ENCODE measurements at places on chromosomes 11 and 22.

DNA sequence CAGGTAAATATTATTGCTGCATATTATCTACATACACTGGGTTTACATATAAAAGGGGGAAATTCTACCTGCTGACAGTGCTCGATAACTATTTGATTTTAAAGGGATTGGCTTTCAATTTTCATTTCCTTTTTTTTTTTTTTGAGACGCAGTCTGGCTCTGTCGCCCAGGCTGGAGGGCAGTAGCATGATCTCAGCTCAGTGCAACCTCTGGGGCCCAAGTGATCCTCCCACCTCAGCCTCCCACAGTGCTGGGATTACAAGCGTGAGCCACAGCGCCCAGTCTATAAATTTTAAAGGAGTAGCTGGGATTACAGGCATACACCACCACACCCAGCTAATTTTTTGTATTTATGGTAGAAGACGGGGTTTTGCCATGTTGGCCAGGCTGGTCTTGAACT lies 3.2 kb upstream of the PCF11 start:
- DNase-seq, result no peak

- no peak for DNase-seq
Observed at GRCh38 chr11:79081471-79082031, 359.3 kb downstream of the TENM4 start.

DNA sequence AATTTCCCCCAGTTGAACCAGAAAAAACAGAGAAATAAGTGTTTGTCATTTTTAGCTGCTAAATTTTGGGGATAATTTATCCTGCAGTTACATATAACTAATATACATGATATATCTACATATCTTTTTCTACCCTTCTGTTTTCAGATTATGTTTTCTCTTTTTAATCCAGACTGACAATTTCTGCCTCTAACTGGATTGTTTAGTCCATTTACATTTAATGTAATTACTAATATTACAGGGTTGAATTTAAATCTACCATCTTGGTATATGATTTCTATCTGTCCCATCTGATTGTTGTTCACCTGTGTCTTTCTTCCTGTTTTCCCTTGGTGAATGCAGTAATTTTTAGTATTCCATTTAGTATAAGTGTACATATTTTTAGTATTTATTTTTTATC lies 5.7 kb downstream of the NNMT start:
- DNase-seq, result no peak

DNA sequence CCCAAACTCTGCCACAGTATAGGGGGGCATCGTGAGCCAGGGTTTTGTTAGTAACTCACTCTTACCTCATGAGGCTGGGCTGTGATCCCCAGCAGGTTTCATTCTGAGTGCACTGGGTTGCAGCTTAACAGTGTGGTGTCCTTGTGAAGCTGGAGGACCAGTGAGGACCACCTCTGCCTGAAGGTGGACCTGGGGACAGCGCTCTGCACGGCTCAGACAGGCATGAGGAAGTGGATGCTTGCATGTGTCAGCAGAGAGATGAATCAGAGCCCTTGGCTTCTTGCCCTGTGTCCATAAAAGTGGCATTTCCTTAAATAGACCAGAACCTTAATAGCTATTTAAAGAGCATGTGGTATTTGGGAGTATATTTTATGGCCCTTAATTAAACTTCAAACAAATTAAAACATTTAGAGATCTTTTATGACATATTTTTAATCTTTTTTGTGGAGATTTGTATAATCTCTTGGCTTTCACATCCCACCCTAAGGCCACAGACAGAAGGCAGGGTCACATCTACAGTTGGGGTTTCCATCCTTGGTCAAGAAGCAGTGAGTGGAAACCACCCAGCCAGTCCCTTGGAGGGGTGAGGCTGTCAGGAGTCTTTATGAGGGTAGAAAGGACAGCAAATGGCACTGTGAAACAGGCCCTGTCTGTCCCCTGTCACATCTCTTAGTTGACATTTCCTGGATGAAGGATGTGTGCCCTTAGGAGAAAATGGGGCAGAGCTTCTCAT lies 24.8 kb upstream of the ADORA2A start:
- DNase-seq, result peak; percentile 54

GRCh38 chr11:2197771-2198520 lies 26.3 kb upstream of the TH start:
- DNase-seq, result no peak

GRCh38 chr22:22593964-22594656 lies 35.0 kb upstream of the PRAME start:
- DNase-seq, result peak; percentile 81

DNA sequence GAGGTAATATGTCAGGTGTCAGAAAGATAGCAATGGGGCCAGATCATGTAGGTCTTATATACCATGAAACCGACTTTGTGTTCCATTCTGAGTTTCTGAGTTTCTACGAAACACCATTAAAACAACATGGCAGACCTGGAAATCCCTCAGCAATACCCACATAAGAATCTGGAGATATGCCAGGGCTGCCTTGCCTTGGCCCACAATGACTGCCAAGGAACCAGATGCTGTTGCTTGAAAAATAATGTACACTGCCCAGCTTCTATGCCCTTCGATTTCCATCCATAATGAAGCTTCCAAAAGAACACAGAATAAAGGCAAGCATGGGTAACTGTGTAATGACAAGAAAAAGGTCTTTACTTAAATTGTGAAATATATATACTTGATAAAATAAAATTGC lies 277.4 kb downstream of the SOX6 start:
- DNase-seq, result no peak

GRCh38 chr22:49328118-49328475 lies 499.6 kb downstream of the BRD1 start:
- DNase-seq, result peak; percentile 52

- no peak for DNase-seq
Observed at GRCh38 chr22:17132112-17132511, 11.0 kb upstream of the TMEM121B start.

DNA sequence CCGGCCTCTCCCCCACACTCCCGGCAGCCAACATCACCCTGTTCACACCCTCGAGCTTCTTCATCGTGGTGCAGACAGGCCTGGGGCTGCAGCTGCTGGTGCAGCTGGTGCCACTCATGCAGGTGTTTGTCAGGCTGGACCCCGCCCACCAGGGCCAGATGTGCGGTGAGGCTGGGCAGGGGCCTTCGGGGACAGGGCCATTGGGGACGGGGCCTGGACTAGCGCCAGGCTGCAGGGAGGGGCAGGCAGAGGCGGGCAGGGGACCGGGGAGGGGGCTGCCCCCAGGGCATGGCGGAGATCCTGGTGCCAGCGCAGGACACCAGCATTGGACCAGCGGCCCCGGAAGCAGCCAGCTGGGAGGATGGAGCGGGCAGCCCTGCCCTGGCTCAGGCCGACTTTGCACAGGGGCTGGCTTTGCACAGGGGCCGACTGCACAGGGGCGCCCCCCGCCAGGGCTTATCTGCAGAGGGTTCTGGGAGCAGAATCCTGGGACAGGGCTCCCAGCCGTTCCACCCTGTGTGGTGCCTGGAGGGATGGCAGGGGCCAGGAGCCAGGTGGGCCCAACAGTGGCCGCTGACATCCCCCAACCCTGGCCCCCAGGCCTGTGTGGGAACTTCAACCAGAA lies 8.6 kb downstream of the MUC5B start:
- peak; percentile 57 for DNase-seq

- peak; percentile 92 for DNase-seq
Observed at GRCh38 chr11:10293423-10294289, at the start of gene SBF2. Gene SBF2, minus strand, starts transcription at chr11:10294219. Its CDS starts 150 bp downstream, at chr11:10294069.

DNA sequence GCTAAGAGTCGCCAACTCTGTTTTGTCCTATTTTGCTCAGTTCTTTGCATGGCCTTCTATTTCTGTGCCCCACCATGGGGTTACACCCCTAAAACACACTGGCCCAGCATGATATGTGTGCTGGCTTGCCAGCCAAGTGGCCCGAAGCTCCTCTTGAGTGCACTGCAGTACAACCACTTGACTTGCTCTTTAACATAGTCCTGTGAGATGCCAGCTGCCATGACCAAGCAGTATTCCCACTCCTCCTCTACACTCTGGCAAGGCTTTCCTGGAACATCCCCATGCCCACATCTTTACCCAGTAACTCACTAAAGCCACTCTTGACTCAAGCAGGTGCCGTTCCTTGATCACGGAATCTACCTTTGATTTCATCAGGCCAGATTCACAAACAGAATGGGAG lies 102.9 kb upstream of the GAL start:
- DNase-seq, result no peak

- no peak for DNase-seq
Observed at GRCh38 chr11:101907815-101908214, 7.0 kb upstream of the CEP126 start.

GRCh38 chr11:101428918-101429317 lies 154.9 kb downstream of the TRPC6 start:
- DNase-seq, result no peak

DNA sequence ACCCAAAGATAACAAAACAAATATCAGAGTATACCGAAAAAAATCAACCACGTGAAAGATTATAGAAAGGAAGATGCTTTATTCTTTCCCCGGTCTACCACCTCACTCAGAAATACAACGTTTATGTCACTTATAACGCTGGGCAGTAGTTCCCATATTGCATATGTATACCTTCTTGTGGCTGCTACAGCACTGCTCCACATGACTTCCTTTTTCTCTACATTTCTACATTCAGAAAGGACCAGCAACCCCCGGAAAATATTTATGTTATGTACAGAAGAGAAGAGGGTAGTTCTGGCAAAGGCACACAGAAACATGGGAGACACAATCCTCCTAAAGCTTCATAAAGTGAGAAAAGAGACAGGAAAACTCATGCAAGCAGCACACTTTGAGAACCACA lies 56.8 kb downstream of the MTMR2 start:
- DNase-seq, result no peak

- DNase-seq, result no peak
Observed at GRCh38 chr22:20040327-20041200, 19.7 kb downstream of the TANGO2 start.

DNA sequence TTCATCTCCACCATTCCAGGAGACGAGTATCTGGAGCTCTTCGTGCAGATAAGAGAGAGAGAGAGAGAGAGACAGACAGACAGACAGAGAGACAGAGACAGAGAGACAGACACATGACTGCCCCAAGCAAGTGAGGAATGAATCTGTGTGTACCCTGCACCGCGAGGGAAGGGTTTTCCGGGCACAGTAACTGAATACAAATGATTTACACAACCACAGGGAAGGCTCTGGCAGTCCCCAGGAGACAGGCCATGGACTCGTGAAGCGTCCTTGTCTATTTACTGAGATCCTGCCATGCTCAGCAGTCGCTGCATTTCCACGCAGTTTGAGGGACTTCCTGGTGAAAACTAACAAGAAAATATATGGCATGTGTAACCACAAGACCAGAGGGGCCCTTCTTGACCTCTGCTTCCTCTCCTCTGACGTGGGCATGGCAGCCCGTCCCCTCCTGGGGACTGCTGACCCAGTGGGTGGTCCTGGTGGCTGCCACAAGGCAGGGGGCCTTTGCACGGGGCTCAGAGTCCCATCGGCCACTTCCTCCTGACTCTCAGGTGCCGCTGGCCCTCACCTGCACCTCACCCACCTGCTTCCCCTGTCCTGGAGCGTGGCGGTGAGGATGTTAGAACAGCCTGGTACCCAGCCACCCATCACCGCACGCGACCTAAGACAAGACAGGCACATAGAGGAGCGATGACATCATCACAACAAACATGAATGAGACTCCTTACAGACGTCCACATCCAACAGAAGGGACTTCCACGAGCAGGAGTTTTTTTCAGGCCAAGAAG lies 75.9 kb downstream of the PHF21B start:
- no peak for DNase-seq

DNA sequence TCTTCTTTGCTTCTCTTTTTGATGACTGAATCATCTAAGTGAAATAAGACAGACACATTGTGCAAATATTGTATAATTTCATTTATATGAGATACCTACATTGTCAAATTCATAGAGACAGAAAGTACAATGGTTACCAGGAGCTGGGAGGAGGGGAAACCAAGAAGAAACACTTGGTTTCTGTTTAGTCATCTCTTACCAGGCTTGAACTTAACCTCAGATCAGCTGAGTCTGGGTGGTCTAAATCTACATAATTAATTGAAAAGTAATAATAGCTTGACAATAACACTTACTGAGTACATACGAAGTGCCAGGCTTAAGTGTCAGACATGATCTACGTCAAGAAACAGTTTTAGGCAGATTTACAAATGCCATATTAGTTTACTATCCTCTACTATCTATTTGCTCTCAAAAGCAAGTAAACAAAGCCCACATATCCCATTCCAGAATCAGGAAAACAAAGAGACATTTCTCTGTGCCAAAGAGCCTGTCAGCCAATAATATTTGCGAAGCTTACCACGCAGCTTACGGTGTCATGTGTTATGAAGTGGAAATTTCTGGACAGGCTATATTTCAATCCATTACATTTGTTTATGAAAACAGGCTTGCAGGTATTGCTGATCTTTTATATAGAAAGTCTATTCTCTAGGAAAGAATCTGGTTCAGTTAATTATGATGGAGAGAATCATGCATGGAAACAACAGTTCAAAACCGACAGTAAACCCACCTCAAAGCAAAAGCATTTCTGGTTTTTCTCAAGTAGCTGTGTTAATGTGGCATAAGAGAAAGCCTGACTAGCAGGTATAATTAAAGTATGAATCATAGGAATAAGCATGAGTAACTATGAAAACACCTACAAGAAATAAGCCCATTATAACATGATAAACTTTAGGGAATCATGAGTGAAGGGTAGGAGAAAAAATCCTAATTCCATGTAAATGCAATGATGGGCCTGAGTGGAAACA lies 2.7 kb upstream of the ARHGAP42 start:
- DNase-seq, result no peak

GRCh38 chr22:29871684-29872083 lies 11.3 kb upstream of the MTMR3 start:
- no peak for DNase-seq

- no peak for DNase-seq
Observed at GRCh38 chr11:110473706-110474105, 44.0 kb downstream of the FDX1 start.

- DNase-seq, result no peak
Observed at GRCh38 chr11:119650251-119650650, 78.7 kb downstream of the NECTIN1 start.

- no peak for DNase-seq
Observed at GRCh38 chr11:91435694-91436395, 788.8 kb upstream of the FAT3 start.

DNA sequence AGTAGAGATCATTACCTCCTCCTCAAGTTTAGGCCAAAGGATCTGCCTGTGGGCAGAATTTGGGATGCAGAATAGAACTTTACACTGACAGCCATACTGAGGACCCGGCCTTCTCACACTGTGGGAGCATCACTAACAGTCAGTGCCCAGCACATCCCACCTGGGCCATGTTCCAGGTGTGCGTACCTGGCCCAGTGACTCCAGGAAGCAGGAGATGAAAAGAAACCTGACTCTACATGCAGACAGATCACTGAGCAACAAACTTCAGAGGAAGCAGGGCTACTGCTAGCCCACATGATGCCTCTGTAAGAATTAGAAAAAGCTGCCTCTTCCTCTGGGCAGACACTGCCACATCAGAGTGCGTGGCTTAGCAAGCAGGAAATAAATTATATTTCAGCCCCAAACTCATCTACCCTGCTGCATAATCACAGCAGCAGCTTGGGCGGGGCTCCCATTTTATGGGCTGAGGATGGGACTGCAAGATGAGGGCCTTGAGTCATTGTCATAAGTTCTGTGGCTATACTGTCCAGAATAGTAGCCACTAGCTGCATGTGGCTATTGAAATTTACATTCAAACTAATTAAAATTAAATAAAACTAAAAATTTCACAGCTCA lies 6.0 kb upstream of the LMO2 start:
- no peak for DNase-seq

- DNase-seq, result peak; percentile 80
Observed at GRCh38 chr11:1330473-1330872, 21.0 kb upstream of the TOLLIP start.
